Effector CD4-positive, alpha-beta T cell (primary cell): ENCODE measurements at places on chromosomes 1 and 21.

- no peak for DNase-seq
Observed at GRCh38 chr1:93585059-93585966, 96.3 kb downstream of the BCAR3 start.

DNA sequence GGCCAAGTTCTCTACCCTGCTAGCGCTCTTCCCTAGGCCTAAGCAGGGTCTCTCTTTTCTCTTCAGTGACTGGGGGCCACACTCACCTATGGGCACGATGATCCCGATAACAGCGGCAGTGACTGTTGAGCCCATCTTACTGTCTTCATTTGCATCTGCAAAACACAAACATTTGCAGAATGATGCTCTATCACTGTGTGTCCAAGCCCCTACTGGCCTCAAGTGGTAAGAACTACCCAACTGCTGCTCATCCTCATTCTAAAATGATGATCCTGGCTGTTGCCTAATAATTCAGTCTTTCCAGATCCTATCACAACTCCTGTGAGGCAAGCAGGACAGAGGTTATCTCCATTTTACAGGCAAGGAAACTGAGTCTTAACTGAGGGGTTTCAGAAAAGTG lies 16.7 kb upstream of the MAGOH start:
- DNase-seq, result no peak

DNA sequence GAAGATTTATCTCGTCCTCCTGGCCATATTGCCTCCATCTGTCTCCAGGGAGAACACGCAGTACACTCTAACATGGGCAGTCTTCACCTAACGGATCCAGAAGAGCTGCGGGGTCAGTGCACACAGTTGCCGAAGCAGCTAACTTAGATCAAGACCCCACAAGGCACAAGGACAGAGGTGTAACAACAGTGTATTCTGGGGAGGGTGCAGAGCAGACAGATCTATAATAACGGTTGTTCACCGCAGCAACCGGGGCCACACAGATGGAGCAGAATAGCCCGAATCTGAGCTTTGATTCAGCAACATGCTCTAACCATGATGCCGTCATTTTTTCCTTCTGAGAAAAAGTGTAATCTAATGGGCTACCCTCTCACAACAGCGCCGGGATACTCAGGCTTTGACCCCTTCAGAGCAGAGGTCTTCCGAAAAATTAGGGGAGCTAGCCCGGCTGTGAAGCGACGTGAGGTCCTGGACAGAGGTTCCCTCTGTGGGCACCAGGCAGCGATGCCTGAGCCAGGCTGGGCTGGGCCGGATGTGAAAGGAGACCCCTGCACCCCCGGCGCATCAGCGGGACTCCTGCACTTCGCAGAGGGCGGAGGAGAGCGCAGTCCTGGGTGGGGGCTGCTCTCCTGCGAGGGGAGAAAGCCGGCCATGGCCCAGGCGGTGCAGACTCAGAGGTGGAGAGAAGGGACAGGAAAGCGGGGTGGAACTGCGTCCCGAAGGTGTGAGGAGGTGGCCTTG lies 57.5 kb downstream of the BCL9 start:
- DNase-seq, result peak; percentile 29

GRCh38 chr1:212962509-212962908 lies 12.2 kb downstream of the VASH2 start:
- no peak for DNase-seq

DNA sequence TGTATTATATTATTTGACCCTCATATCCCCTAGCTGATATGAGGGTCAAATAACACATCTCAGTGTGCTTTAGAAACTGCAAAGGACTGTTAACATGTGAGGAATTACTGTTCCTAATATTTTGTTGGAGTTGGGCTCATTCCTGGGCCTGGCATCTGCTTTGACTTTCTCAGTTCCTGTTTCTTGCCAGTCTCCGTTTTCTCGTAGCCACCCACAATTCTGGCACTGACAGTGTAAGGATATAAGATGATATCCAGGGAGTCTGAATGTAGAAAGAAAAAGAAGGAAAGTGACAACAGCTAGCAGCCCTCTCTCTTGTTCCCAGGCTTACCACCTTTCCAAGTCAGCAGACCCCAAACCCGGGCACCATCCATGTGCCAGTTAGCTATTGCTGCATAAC lies 54.4 kb upstream of the SCMH1 start:
- no peak for DNase-seq

DNA sequence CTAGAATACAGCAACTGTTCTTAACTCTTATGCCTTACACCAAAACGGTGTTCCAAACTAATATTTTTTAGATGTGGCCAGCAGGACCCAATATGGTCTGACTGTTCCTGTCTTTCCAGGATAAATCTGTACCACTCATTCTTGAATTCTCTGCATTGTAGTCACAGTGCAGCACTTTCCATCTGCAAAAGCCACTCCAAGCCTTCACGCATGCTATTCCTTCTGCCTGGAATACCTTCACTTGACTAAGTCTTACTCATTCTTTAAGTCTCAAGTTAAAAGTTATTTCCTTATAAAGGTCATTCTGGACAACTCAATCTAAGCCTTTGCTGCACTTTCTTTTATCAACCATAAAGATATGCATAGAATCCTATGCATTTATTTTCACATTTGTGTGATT lies 1194.5 kb downstream of the PLA2G4A start:
- no peak for DNase-seq

- no peak for DNase-seq
Observed at GRCh38 chr21:27772816-27773215, 805.9 kb upstream of the ADAMTS5 start.

DNA sequence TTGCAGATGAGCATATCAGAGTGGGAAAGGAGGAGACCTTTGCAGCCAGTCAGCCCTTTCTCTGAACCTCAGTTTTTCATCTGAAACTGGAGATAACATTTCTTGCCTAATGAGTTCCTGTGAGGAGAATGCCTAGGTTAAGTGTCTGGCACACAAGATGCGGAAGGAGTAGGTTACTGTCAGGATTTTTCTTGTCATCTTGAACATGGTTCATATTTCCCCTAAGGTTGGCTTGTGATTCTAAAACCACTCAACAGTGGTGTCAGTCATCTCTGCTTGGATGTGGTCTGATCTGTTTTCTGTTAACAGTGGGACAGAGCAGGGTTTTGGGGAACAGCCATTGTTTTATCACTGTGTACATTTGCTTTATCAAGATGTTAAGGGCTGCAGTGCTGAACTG lies 70.6 kb downstream of the TGFB2 start:
- no peak for DNase-seq

DNA sequence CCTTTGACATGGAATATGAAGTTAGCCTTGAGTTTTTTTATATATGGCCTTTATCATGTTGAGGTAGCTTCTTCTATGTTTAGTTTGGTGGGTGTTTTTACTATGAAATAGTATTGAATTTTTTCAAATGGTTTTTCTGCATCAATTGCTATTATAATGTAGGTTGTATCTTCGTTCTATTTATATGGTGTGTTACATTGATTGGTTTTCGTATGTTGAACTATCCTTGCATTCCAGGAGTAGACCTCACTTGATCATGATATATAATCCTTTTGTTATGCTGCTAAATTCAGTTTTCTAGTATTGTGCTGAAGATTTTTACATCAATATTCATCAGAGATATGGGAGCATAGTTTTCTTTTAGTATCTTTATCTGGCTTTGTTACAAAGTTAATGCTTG lies 55.8 kb downstream of the C1orf198 start:
- no peak for DNase-seq

GRCh38 chr1:84957966-84958365 lies 38.9 kb downstream of the MCOLN2 start:
- no peak for DNase-seq

DNA sequence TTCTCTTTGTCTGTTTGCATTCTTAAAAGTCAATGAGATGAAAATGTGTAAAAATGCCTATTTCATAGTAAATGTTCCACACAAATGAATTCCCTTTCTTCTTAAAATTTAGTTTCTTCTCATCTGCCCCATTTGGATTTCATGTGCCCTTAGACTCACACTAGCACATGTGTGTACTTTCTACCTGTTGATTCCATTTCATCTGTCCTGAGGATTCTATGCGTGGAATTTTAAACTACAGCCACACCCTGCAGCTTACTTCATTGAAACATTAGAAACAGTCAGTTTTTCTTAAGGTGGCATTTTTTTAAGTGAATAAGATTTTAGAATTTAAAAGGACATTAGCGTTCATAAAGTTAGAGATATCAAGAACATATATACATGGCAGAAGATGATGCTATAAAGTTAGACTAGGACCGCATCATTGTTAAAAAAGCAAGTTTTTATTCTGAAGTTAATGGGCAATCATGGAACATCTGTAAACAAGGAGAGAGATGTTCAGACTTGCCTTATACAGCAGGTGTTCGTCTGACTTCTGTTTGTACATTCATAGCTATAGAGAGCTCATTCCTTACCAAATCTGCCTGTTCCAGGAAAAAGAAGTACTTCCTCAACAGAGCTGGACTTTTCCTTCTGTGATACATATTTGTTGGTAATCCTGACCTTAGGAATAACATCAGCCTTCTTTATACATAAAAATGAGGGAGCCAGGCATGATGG lies 3.9 kb upstream of the TUT4 start:
- no peak for DNase-seq

DNA sequence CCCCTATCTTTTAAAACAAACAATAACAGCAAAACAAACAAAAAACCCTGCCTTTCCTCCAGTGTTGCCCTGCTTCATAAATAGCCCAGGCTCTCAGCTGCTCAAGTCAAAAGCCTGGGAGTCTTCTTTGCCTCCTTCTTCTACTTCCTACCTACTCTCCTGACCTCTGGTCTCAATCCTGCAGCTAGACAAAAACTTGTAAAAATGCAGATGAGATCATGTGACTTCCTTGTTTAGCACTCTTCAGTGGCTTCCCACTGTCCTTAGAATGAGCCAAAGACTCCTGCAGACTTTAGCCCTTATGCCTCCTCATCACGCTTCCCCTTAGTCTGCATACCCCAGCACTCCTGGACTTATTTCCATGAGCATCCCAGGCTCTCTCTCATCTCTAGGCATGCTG lies 55.0 kb upstream of the ZNF644 start:
- no peak for DNase-seq

DNA sequence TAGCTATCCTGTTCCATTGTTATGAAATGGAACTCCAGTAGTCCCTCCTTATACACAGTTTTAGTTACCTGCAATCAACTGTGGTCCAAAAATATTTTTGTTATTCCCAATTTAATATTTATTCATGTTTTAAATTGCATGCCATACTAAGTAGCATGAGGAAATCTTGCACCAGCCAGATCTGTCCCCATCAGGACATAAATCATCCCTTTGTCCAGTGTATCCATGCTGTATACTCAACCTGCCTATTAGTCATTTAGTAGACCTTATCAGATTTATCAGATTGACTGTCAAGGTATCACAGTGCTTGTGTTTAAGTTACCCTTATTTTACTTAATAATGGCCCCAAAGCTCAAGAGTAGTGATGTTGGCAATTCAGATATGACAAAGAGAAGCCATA lies 207.9 kb upstream of the DMRTA2 start:
- DNase-seq, result no peak

DNA sequence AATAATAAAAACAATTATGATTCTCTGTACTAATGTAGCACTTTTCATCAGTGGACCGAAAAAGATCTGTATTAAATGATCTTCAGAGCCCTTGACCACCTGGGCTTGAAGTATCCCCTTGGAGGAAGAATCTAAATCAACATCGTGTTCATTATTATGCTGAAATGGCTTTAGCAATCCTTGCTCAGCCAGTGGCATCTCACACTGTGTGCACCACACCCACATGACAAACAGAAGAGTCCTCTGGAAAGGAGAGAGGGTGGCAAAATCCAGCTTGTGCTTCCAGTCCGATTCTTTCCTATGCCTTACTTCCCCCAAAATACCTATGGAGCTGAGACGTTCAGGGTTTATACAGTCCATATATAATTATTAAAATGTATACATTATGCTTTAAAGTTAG lies 318.5 kb upstream of the RUNX1 start:
- no peak for DNase-seq

- DNase-seq, result no peak
Observed at GRCh38 chr1:24939675-24940193, 9.7 kb upstream of the RUNX3 start.
